M059J (cell line): ENCODE measurements at places on chromosomes 6 and 20.
A peak's percentile ranks its signal among the peaks of the same experiment; 100 is the strongest.

DNA sequence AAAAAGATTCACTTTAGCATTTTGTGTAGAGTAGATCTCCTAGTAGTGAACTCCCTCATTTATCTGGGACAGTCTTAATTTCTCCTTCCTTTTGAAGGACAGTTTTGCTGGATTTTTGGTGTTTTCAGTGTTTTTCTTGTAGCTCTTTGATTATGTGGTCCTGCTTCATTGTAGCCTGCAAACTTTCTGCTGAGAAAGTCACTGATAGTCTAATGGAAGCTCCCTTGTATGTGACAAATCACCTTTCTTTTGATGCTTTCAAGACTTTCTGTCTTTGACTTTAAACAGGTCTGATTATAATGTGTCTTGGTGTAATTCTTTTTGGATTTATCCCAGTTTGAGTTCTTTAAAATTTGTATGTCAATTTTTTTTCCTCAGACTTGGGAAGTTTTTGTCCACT is 86.1 kb downstream of the FAM83B start:
- DNase-seq: no peak

GRCh38 chr6:7773322-7773721 is 47.4 kb downstream of the BMP6 start:
- DNase-seq: no peak

GRCh38 chr6:111154981-111155380 is 67.7 kb downstream of the SLC16A10 start:
- DNase-seq: peak; percentile 22

DNA sequence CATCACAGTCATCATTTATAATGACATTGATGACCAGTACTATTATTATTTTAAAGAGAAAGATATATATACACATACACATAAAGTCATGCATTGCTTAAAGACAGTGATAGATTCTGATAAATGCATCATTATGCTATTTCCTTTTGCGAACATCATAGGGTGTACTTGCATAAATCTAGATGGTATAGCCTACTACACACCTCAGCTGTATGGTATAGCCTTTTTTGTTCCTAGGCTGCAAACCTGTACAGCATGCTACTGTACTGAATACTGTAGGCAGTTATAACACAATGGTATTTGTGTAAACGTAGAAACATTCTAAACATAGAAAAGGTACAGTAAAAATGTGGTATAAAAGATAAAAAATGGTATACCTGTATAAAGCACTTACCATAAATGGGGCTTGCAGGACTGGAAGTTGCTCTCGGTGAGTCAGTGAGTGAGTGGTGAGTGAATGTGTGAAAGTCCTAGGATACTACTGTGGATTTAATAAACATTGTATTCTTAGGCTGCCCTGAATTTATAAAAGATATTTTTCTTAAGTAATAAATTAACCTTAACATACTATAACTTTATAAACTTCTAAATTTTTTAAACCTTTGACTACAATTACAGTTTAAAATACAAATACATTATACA is 23.9 kb downstream of the QKI start:
- DNase-seq: peak; percentile 53

- peak; percentile 32 for DNase-seq
Observed at GRCh38 chr6:101605874-101606273, 212.4 kb downstream of the GRIK2 start.

DNA sequence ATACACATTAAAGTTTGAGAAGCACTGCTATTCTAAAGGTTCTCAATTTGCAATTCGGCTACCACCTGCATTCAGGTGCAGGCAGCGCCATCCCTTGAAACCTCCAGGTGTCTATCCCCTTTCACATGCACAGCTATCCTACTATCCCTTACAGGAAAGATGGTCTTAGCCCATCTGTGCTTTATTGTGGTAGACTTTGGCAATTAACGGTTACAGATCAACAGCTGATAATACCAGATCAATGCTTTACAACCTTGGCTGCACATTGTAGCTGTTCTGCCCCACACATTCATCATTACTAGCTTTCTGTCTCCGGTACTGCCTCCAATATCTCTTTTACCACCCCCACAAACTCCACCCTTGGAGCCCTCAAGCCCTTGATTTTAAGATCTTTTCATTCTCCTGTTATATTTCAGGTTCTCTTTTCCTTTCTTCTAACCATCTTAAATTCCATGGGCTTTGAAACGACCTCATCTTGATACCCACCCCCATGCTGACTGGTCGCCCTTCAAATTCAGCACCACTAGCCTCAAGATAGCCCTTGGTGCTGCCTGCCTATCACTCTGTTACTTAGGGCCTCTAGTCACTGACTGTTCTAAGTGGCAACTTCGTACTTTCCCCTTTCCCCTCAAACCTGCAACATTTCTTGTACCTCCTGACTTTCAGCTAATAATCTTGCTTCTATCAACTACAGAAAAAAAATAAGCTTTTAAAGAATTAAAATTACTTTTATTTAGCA is 50.8 kb downstream of the SPTLC3 start:
- no peak for DNase-seq

DNA sequence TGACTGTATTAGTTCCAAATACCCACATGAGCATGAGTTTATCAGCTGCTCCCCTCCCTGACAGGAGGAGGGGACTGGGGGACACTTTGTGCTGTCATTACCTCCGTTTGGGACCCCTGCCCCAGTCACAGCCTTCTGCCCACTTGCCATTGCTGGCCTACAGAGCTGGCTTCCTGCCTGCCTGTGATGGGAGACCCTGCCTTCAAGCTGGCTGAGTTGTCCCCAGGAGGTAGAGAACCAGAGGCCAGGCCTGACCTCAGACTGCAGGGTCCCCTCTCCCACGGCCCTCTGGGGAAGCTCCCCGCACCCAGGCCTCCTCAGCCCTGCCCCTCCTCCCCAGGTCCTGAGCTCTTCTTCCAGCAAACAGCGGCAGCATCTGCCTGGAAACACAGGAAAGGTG is 105.5 kb downstream of the JPH2 start:
- DNase-seq: no peak

GRCh38 chr6:136717716-136717990 is 74.6 kb downstream of the MAP3K5 start:
- no peak for DNase-seq

DNA sequence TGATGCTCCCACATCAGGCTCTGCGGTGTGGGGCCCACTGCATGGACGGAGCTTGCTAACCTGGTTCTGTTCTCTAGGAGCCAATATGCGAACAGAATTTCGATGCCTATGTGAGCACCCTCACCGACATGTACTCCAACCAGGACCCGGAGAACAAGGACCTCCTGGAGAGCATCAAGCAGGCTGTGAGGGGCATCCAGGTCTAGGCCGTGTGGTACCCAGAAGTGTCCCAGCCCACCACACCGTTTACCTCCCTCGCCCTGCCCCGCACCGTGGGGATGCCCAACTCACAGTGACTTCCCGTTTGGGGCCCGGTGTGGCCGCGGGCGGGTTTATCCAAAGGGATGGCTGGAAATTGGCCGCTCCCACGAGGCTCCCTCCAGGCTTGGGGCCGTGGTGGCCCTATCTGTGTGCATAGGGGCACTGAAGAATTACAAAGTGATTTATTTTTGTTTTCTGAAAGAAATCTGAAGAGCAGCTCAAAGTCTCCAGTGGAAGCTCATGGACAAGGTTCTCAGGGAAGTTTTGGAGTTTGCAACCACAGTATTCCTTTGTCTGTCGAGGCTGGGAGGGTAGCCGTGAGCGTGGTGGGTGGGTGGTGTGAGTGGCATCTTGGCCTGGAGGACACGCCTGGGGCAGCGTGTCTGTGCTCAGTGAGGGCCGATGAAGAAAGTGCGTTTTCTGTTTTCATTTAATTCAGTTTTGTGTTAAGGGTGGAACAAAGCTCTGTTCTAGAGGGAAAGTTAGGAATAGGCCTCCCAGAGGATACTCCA is 15.1 kb upstream of the PCMTD2 start:
- DNase-seq: no peak

GRCh38 chr6:136593748-136594490 is 43.7 kb upstream of the MAP7 start:
- peak; percentile 100 for DNase-seq

DNA sequence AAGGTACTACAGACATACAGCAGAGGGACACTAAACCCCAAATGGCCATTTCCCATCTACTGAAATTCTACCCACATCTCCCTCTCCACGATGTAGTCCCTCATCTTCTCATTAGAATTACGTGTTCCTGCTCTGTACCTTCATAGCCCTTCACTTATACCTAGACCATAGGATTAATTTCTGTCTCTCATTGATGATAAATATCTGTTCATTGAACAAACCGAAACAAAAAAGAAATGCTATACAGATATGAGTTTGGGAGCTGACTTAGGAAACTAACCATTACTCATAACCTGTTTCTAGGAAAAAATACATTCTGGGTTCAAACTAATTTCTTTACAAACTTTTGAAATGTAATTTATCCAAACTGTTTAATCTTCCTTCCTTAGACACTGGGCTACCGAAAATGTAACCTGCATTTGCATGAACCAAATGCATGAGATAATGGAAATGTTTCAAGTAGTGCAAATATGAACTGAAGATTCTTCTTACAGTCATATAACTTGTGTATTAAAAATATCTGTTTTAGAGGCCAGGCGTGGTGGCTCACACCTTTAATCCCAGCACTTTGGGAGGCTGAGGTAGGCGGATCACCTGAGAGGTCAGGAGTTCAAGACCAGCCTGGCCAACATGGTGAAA is 85.3 kb downstream of the GJA10 start:
- DNase-seq: no peak

DNA sequence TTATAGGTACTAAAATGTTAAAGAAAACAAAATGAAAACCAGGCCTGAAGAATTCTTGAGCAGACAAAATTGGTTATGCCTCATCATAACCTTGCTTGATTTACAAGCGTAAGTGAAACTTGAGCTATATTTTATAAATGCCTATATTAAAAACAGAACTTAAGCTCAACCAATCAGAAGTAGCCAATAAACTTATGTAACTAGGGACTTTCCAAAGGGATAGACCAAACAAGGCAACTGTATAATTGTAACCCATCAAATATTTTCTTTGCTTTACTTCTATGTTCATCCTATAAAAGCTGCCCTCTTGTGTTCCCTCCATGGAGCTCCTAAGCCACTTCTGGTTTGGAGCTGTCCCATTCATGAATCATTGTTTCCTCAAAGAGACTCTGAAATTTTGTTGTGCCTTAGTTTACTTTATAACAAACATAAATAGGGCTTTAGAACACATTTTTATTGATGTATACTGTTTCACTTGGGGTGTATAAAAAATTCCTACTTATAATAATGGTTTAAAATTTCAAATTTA is 101.6 kb upstream of the CARMIL1 start:
- DNase-seq: peak; percentile 53

DNA sequence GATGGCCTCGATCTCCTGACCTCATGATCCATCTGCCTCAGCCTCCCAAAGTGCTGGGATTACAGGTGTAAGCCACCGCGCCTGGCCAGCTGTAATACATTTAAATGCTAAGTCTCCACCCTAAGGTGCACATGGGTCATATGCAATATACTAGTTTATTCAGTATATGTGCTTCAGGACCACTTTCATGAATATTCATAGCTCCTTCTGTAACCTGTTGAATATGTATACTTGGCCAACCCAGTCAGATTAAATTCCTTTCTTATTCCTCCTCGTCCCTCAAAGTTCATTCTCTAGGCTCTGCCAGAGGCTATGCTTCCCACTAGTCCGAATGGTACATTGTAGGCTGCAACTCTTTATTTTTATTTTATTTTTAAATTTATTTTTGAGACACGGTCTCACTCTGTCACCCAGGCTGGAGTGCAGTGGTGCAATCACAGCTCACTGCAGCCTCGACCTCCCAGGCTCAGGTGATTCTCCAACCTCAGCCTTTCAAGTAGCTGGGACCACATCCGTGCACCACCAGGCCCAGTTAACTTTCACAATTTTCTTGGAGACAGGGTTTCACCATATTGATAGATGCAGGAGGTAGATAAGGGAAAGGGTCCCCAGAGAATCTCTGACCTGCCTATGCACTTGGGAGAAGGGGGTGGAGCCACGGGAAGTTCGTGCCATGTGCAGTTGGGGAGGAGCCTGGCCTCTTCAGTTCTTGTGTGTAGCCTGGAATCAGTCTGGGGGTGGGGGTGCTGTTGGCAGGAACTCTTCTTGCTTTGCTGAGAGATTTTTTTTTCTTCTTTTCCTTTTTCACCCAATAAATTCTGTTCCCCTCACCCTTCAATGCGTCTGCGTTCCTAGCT is 41.3 kb upstream of the DDR1 start:
- DNase-seq: no peak

DNA sequence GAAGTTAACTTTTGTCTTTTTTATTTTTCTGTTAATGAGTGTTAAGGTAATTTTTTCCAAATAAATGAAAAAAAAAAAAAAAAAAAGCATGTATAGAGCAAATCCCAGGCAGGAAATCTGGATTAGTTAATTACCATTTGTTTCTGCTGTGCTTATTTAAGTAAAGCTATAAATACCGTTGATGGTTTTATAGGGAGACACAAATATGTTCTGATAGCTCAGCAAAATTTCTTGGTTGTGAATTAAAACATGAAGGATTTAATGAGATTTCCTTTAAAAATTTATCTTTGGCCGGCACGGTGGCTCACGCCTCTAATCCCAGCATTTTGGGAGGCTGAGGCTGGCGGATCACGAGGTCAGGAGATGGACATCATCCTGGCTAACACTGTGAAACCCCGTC is 189.4 kb downstream of the CD109 start:
- no peak for DNase-seq

- DNase-seq: peak; percentile 86
Observed at GRCh38 chr20:45011108-45011526, 44.8 kb downstream of the STK4 start.

DNA sequence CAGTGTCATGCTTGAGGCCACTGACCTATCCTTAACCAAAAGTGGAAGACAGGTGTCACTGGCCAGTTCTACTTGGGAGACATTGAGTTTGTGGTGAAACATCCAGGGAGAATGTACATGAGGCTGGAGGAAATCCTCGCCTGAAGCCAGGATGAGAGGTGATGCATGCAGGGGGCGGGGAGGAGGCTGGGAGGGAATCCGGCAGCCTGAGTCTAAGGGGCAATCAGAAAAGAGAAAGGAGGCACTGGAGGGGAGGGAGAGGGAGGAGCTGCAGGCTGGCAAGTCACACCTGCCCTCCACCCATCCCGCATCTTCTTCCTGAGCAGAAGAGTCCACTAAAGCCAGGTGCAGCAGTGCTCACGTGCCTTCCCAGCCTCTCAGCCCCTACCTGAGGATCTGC is 14.9 kb upstream of the DDO start:
- DNase-seq: peak; percentile 16

GRCh38 chr6:12439296-12439695 is 149.1 kb downstream of the EDN1 start:
- no peak for DNase-seq

DNA sequence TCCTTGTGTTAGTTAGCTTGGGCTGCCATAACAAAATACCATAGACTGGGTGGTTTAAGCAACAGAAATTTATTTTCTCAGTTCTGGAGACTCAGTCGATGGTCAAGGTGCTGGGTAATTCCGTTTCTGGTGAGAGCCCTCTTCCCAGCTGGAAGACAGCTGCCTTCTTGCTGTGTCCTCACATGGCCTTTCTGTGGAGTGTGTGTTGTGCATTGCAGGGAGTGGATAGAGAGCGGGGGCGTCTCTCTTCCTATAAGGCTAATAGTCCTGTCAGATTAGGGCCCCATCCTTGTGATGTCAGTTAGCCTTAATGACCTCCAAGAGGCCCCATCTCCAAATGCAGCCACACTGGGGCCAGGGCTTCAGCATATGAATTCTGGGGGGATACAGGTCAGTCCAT is 19.2 kb downstream of the CHMP4B start:
- no peak for DNase-seq
